ENCODE measurements at places on chromosomes 11 and 22. TPM values are rescaled to one million over a fixed set of nuclear protein-coding genes. Genes with fewer than 3 reads are reported as not detected.
A peak's percentile ranks its signal among the peaks of the same experiment; 100 is the strongest.

DNA sequence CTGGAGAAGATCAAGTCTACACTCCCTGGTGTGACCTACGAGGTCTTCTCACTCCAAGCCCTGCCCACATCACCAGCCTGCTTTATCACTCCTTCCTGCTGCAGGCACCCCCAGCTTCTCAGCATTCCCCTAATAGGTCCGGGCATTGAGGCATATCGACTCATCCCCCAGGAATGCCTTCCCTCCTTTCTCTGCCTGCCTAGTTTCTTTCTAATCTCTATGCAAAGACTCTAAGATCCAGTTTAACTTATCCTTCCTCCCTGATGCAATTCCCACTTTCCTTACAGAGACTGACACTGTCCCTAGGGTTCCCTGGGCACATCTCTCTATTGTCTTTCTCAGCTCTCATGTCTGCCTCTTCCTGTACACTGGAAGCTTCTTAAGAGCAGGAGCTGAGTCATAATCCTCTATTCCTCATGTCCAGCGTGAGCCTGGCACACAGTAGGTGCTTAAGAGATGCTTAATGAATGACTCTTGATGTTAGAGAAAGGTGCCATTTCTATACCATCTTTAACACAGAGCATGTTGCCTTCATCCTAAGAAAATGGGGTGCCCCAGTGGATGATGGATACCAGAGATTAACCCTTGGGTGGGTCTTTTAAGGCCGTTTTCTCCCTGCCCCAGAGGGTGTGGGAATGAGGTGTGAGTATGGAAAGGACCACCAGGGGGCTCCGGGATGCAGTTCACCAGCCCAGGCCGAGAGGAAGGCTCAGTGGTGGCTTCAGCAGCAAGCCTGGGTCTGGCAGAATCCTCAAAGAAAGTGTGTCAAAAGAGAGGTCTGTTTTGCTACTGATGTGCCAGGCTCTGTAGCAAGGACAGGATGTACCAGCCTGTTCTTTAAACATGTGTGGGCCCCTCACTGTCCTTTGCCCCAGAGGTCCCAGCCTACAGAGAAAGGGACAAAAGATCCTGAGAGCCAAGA, 34.7 kb downstream of the PARVA start:
- peak; percentile 71 for DNase-seq
- no peak overlapping the region for H3K4me3 ChIP-seq
- H3K4me1 ChIP-seq, result peaks cover 97% of the 10 kb centered on the region
- H3K27ac ChIP-seq, result peak overlapping the region; percentile 83

DNA sequence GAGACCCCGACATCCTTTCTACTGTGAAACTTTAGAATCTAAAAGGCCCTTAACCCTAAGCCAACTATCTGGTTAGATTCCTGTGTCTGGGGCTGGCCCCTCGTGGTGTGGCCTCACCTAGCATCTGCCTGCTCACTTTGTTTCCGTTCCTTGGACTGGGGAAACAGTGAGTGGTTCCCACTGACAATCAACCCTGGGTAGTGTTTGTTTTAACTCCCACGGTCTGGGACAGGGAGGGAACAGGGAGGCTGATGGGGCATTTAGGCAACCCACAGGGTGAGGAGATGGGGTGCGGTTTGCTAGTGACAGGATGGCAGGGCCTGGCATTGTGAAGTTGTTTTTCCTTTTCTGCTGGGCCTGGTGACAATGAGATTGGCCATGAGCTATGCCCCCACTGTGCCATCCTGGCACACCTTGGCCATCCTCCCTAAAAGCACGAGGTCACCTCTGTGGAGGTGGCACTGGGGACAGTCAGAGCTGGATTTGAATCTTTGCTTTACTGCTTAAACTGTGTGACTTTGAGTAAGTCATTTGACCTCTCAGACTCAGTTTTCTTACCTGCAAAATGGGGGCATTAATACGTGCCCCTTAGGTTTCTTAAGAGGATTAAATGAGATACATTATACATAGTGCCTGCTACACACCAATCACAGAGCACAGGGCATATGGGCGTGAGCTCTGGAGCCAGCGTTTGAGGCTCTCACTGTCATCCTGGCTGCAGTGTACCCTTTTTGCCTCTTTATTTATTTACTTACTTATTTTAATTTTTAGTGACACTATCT, 31.4 kb downstream of the CHRDL2 start:
- DNase-seq, result no peak
- no peak overlapping the region for H3K4me3 ChIP-seq
- H3K36me3 ChIP-seq, result no peaks in the 10 kb centered on the region
- peaks cover 8% of the 10 kb centered on the region for H3K4me1 ChIP-seq
- no peak overlapping the region for H3K27ac ChIP-seq
- H3K27me3 ChIP-seq, result no peaks in the 10 kb centered on the region

- H3K4me1 ChIP-seq, result peaks cover 54% of the 10 kb centered on the region
- no peak for DNase-seq
- no peaks in the 10 kb centered on the region for H3K27me3 ChIP-seq
- no peak overlapping the region for H3K4me3 ChIP-seq
- no peaks in the 10 kb centered on the region for H3K36me3 ChIP-seq
- H3K27ac ChIP-seq, result no peak overlapping the region
These were observed 42.7 kb downstream of the CELF1 start for GRCh38 chr11:47510209-47510608.

Gene HEPHL1
- not detected for total RNA-seq

GRCh38 chr11:69912161-69912910, 93.1 kb upstream of the FGF3 start:
- H3K36me3 ChIP-seq, result no peaks in the 10 kb centered on the region
- no peak overlapping the region for H3K4me3 ChIP-seq
- DNase-seq, result no peak
- H3K27me3 ChIP-seq, result peaks cover 12% of the 10 kb centered on the region
- no peak overlapping the region for H3K27ac ChIP-seq
- H3K4me1 ChIP-seq, result no peaks in the 10 kb centered on the region

DNA sequence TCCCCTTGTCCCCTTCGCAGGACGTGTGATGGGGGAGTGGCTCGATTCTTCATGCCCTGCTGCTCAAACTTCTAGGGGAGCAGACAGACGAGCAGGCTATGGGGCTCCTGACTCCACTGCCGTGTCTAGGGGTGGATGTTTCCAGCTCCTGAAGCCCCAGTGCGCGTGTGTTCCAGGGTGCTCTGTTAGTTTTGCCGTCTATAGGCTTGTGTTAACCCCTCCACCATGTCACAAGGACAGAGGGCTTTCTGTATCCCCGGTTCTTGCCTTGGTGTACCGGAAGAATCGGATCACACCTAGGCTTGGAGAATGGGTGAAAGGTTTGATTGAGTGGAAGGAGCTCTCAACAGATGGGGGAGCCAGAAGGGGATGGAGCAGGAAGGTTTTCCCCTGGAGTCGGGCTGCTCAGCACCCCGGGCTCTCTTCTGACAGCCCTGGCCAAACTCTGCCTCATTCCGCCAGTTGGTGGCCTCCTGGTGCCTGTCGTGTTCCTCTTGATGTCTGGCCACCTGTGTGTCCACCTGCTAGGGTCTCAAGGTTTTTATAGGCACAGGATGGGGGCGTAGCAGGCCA, 810.7 kb downstream of the BRD1 start:
- H3K27me3 ChIP-seq, result no peaks in the 10 kb centered on the region
- no peak overlapping the region for H3K4me3 ChIP-seq
- DNase-seq, result peak; percentile 1
- no peaks in the 10 kb centered on the region for H3K36me3 ChIP-seq

DNA sequence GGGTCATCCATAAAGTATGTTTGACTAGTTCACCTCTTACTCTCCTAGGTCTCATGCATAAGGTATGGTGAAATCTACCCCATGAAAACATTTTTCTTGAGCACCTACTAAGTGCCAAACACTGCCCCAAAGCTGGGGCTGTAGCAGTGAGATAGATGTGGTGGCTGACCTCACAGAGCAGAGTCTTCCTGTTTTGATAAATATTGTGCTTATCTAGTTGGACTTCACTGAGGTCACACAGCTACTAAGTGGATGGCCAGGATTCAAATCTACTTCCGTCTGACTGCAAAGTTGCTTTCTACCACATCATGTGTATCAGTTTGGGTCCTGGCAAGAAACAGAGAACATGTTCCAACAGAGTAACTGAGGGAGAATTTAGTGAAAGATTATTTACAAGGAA, 6.4 kb upstream of the HTATIP2 start:
- H3K36me3 ChIP-seq, result no peaks in the 10 kb centered on the region
- H3K4me3 ChIP-seq, result no peak overlapping the region
- no peaks in the 10 kb centered on the region for H3K27me3 ChIP-seq

DNA sequence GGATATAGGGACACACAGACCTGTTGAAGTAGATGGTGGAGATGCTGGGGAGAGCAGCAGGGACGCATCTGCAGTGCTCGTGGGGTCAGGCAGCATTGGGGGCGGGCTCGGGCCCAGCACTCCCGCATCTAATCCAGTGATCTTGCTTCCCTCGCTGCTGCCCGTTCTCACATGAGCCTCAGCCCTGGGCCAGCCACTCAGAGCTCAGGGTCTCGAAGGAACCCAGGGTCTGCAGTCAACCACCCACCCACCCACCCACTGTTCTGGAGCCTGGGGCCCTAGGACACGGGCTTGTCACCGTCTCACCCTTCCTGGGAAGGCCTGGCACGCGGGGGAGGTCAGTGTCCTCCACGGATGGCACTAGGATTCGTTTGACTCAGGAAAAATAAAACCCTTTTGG, 406.0 kb downstream of the TBC1D22A start:
- H3K36me3 ChIP-seq, result no peaks in the 10 kb centered on the region
- no peaks in the 10 kb centered on the region for H3K27me3 ChIP-seq
- no peak for DNase-seq
- no peaks in the 10 kb centered on the region for H3K4me1 ChIP-seq
- H3K4me3 ChIP-seq, result no peak overlapping the region
- no peak overlapping the region for H3K27ac ChIP-seq

GRCh38 chr11:79083352-79083751, 357.5 kb downstream of the TENM4 start:
- no peaks in the 10 kb centered on the region for H3K36me3 ChIP-seq
- H3K27me3 ChIP-seq, result no peaks in the 10 kb centered on the region
- no peaks in the 10 kb centered on the region for H3K4me1 ChIP-seq
- H3K4me3 ChIP-seq, result no peak overlapping the region

GRCh38 chr11:16987205-16987568, 27.0 kb downstream of the PLEKHA7 start:
- peaks cover 55% of the 10 kb centered on the region for H3K4me1 ChIP-seq
- peak overlapping the region; percentile 48 for H3K27ac ChIP-seq
- no peak for DNase-seq
- H3K36me3 ChIP-seq, result peaks cover 3% of the 10 kb centered on the region
- H3K4me3 ChIP-seq, result no peak overlapping the region

Gene RASGRP2
- total RNA-seq, result 87.0 TPM

- H3K36me3 ChIP-seq, result no peaks in the 10 kb centered on the region
- no peak overlapping the region for H3K27ac ChIP-seq
- H3K27me3 ChIP-seq, result no peaks in the 10 kb centered on the region
These were observed 45.3 kb downstream of the CADM1 start for GRCh38 chr11:115458877-115459276.

Gene MPZL2
- 15.1 TPM for total RNA-seq

Gene SCGB1D1
- not detected for total RNA-seq

Gene ACTN3
- not detected for total RNA-seq

- H3K36me3 ChIP-seq, result peaks cover 62% of the 10 kb centered on the region
- H3K4me3 ChIP-seq, result no peak overlapping the region
- DNase-seq, result no peak
These were observed 46.5 kb downstream of the POLD3 start for GRCh38 chr11:74638869-74639268.

GRCh38 chr11:70244698-70245097, 25.8 kb upstream of the PPFIA1 start:
- DNase-seq, result no peak
- H3K27ac ChIP-seq, result no peak overlapping the region
- H3K27me3 ChIP-seq, result no peaks in the 10 kb centered on the region

Gene NAALADL1
- total RNA-seq, result 21.0 TPM
